ENCODE measurements at places on chromosomes 3 and 15.

DNA sequence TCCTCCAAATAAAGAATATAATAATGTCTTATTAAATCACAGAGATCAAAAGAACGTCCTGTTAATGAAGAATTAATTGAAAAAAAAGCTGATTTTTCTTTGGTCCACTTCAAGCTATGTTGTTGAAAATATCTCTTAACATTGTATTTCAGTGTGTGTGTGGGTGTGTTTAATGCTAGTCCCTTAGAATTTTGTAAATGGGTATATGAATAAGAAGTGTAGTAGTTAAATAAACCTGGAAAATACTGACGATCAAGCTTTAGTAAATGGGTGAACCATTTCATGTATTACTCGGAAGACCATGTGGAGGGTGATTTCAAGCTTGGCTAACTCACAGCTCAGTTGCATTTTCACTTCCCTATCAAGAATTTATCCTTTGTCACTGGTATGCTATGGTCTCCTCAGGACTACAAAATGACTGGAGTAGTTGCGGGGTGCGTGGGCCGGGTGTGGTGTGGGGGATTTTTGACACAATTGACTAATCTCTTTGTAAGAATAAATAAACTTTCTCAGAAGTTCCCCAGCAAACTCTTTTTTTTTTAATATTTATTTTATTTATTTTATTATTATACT is 586.4 kb downstream of the GRM7 start:
- DNase-seq, result no peak

DNA sequence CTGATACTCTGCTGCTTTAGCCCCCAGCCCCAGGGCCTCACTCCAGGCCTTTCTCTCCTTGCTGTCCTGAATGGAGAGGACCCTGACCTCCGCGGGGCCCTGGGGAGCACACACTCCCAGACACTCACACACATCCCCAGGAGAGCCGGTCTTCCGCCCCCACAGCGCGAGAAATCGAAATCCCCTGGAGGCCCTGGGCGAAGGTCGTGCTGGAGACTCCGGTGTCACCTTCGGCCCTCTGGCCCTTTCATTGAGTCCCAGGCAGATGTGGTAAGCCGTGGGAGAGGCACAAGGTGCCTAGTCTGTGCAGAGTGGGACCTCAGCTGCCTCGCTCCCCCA is 848 bp upstream of the GOLGA8B start:
- DNase-seq, result no peak

DNA sequence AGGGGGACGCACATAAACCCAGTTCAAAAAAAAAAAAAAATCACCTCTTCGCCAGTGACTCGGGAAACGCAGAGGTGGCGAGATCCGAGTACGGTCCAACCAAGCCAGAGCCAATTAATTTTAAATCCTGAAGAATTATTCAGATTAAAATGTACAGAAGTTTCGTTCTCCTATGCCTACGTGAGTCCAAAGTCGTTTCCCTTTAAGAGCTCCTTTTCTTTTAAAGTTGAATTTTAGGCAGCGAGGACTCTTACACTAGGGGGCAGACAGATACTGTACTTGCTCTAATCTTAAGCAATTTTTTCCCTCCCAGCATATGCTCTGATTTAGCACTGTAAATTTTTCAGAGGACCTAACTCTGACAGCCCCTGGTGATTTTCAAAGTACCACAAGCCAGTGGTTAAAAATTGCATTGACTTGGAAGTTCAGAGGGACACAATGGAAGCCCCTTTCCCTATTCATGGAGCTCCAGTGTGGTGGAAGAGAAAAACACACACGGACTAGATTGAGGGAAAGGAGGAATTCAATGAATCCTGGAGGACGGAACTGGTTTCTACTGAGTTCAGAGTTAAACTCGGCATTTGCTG is 3.3 kb upstream of the NR2F2 start:
- peak; percentile 74 for DNase-seq

DNA sequence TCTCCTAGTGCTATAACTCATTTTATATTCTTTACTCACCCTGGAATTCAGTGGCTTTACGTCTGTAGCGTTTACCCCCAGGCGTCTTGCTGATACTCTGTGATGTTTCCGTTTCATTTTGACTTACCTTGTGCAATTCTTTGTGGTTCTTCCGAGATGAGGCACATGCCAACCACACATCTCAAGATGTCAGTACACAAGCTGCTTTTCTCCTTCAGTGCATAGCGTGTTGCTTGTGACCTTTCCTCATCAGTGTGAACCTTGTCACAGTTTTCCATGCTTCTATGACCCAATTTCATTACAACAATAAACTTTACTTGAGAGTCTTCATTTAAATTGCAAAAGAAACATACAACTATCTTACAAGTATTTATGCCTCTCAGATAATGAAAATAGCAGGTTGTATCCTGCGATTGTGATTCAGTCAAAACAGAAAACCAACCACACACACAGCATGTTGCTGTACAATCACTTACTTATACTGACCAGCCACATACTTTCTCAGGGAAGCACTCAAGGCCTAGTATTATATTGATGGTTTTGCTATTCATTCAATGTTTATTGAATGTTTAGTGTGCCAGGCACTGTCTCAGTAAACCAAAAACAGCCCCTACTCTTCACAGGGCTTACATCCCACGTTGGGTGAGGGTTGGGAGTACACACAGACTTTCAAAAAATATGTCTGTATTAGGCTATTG is 4.6 kb upstream of the TBL1XR1 start:
- no peak for DNase-seq

DNA sequence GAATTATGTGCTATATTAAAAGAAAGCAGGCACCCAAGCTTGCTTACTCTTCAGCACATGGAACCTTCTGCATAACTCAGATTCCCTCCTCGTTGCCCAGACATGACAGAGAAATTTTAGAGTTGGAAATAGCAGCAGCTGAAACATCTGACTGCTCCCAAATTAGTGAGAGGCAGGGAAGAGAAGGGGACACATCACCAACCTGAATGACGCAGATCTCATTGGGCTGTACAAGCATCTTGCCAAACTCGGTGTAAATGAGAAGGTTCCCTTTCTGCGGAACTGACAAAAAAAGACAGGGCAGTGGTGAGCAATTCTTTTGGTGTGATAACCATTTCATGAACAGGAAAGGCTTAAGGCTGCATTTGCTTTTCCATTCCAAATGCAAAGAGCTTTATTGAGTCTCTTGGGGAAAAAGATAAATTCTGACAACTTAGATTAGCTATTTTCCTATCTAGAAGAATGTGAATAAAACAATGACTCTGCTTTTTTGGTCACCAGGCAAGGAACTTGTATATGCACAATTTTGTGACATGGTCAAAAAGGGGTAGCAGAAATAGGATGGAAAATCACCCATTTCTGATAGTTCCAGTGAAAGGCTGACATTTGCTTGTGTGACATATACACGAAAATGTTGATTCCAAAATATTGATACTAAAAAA is 35.1 kb downstream of the HGD start:
- DNase-seq, result no peak

DNA sequence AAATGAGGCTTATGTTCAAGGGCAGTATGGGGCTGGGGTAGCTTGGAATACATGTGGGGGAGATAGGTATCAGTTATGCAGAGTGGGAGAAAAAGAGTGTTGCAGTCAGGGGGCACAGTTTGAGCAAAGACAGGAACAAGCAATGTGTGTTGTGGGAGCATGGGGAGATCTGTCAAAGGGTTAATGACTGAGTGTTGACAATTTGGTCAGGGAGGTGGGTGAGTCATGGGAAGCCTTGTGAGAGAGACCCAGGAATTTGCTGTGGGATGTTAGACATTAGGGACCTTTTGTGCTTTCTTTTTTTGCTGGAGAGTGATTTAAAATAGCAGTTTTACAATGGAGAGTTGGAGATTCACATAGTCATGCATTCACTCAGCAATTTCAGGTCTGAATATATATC is 221.6 kb upstream of the NR2E3 start:
- DNase-seq, result no peak

- DNase-seq, result no peak
Measured at GRCh38 chr3:45020534-45020933, 5.6 kb upstream of the CLEC3B start.

DNA sequence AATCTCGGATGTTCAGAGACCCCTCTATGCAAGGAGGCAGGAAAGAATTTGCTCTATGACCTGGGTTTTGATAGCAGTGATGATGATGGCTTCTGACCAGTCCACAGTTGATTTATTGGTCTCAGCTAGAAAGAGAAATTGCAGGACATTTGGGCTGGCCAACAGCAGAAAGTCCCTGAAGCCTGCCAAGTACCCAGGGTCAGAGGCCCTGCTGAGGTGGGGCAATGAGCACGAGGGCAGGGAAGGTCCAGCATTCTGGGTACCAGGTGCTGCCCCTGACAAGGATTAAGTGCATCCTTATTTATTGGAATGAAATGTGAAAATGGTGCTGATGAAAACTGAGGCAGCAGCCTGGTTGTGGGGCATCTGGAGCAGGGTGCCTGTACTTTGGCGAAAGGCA is 19.8 kb downstream of the C3orf62 start:
- DNase-seq, result no peak

- DNase-seq, result no peak
Measured at GRCh38 chr3:21528291-21528995, 222.6 kb downstream of the ZNF385D start.

- no peak for DNase-seq
Measured at GRCh38 chr3:15181963-15182362, 24.1 kb upstream of the CAPN7 start.

DNA sequence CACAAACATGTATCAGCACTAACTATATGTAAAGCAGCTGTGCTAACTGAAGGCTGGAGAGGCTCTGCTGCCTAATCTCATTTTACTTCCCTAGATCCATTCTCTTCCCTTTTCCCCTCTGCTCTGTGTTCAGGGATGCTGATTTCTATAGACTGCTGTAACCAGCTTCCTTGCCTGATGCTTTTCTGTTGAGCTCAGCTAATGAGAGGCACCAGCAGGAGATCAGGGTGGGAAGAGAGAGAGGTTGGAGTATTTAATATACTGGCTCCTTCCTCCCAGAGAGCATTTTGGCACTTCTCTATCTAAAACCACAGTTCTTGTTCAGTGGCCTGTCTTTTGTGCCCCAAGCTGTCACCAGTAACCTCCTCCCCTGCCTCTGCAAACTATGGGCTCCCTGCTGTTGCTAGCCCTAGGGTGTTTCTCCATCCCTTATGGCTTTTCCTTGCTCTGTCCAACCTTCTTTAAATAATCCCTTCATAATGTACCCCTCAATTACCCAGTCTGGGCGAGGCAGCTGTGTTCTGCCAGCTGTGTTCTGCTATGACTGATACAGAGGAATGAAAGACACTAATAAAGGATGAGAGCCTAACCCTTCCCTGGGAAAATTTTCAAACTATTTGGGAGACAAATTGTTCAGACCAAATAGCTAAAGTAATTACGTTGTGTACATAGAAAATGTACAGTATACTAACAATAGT is 69.5 kb downstream of the CADPS start:
- DNase-seq, result peak; percentile 32

DNA sequence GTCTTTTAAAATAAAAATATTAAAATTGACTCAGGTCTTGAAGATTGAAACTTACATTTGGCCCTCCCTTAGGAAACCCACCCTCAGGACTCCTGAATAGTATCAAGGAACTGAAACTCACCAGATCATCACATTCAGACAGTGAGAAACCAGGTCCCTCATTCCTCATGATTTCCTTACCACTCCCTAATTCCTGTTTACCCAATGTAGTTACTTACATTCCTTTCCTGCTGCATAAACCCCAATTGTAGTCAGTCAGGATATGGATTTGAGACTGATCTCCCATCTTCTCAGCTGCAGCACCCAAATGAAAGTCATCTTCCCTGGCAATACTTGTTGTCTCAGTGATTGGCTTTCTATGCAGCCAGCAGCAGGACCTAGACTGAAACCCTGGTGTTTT is 8.6 kb downstream of the ATP13A4 start:
- no peak for DNase-seq

DNA sequence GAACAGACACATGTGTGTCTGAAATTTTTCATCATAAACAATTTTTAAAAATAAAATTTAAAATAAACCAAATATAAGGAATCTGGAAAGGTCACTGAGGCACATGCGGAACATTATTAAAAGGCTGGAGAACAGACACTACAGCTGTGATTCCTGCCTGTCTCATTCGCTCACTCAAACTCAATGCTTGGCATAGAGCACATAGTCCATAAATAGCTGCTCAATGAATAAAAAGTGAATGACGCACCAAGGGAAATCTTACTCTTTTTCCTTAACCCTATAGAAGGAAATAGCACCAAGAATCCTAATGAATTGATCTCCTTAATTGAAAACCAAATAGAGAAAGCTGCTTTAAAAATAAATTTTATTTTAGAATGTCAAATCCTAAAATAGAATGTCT is 98.4 kb downstream of the FSIP1 start:
- no peak for DNase-seq

DNA sequence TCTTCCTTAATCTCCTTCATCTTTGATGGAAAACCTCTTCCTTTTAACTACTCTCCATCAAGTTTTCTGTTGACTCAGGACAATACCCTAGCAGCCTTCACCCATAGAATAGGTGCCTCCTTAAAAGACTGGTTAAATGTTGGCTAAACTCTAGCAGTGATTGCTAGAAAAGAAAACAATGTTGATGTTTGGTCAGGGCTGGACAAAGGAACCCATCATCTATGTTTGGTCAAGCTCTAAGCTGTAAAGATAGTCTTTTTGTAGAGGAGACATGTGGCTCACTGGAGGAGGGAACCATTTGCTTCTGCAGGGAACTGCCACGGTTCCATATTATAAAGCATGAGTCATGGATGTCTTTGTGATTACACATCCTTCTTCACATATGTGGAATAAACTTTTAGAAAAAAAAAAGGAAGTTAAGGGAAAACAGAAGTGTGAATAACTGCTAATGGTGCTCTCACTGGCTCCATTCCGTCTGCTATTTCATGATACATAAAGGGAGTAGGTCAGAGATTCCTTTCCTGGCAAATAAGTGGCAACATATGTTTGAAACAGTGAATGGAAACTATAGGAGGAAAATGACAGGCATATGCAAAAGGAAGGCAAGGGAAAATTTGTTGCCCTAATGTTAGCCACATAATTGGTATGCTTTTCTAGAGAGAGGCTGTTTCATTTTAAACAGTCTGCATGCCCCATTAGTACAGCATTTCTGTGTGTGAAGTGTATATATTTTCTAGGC is 78.2 kb downstream of the CMSS1 start:
- DNase-seq, result no peak

GRCh38 chr15:58520464-58520863 is 88.7 kb downstream of the LIPC start:
- DNase-seq, result no peak

DNA sequence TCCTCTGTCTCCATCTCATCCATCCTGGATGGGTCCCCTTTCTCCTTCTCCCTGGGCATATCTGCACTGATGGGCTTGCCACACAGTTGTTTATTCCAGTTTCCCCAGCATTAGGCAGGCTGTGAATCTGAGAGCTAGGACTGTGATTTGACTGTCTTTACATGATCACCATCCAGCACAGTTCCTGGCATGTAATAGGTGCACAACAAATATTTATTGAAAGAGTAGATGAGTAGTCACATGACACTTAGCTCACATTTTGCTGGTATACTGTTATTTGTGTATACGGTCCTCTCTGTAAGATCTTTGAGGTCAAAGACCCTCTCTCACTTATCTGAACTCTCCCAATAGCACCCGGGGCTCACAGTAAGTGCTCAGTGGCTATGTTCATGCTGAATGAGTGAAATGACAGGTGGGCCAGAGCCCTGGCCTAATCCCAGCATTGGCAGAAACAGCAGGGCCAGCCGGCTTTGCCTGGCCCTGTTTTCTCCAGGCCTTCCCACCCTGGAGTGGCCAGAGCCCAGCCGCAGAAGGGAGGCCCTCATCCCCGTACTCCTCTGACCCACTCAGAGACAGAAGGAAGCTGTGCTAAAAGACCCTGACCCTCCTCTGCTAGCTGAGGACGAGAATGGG is 16.2 kb upstream of the BAHD1 start:
- DNase-seq, result no peak

Measured in NCI-H1417 treated with DMSO at 0.1 percent for 48 hours (cell line).